CD4-positive, alpha-beta T cell treated with Interleukin-6 at 100 ng/mL for 8 hours (primary cell): ENCODE measurements at places on chromosomes 4 and X.

- DNase-seq: no peak
These were observed 106.6 kb upstream of the ATP6AP2 start for GRCh38 chrX:40474205-40474626.

DNA sequence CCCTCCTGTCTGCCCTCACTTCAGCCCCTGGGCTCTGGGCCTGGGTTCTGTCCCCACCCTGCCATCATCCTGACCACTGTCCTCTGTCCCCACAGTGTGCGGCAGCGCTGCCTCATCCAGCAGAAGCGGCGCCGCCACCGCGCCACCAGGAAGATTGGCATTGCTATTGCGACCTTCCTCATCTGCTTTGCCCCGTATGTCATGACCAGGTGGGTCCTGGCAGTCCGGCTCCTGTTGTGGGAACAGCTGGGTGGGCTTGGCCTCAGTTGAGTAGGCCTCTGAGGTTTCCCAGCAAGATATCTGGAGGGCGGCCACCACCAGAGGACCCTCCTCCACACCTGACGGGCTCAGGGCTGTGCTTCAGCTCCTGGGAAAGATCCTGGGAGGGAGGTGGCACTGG lies 2.2 kb downstream of the GPR78 start:
- no peak for DNase-seq

DNA sequence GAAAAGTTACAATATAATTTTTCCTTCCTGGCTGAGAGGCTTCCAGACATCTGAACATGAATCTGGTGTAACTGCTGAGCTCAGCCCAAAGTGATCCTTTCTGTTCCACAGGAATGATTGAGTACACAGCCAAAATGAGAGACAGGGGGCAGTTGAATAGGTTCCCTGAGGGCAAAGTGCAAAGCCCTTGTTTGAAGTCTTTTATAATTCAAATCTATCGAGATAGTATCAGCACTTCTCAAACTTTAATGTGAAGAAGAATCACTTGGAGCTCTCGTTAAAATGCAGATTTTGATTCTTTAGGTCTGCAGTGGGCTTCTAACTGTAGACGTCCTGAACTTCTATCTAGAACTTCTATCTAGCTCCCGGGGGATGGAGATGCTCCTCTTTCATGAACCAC lies 54.4 kb upstream of the BMP2K start:
- no peak for DNase-seq

DNA sequence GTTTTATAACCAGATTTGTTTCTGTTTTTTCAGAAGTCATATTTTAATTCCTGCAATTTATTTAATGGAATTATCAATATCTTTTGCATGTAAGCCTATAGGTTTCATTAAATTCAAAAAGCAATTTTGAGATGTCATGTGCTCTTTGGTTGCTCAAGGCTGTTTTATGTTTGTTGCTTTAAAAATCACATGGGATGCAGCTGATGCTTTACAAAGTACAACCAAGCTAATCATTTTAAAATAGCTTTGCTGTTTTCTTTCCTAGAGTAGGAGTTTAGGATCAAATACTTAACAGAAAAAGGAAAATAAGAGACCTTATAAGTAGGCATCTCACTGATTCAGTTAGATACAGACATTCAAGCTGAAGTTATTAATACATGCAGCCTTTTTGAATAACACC lies 11.3 kb downstream of the CPEB2 start:
- no peak for DNase-seq

GRCh38 chrX:110276778-110277177 lies 41.1 kb downstream of the AMMECR1 start:
- no peak for DNase-seq

DNA sequence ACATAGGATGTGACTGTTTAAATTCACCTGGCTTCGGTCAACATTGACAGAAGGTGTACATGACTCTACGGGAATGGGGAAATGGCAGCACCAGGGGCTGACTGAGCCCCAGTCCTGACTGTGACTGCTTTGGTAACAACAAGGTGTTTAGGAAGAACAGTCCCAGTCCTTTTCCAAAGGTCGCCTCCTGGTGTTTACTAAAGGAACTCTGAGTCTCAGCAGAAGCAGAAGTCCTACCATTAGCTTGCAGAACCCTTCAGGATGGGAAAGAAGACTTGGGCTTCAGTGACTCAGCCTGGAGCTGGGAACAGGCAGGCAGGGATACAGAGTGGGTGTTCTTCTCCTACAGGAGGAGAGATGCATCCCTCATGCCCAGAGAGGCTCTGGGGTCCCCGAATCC lies 103.3 kb downstream of the MGST2 start:
- DNase-seq: no peak

GRCh38 chr4:53136954-53137353 lies 228.9 kb downstream of the SCFD2 start:
- no peak for DNase-seq

DNA sequence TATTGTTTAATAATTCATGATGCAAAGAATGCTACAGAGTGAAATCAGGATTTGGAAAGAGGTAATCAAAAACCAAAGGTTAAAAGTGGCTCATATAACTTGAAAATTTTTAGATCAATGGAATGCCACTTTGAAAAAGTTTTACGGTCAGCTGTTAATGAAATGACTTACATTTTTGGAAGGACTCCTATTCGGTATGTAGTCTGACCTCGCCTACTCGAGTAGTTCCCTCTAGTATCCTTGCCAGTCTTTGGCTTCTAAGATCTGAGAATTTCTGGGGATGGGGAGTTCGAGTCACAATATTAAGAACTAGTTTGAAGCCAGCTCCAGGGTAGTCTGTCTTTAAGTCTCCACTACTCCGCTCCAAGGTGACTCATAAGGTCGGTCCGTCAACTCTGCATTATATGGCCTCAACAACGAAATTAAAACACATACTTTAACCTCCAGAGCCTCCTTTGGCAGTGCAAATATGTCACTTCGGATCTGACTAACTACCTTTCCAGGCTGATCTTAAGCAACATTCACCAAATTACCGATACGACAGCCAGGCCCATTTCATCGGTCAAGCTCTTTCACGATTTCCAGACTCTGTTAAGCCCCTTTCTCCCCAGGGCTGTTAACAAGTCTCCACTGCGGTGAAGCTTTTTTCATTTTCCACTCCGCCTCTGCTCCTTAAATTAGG lies 733 bp upstream of the NAA15 start:
- DNase-seq: peak; percentile 19

GRCh38 chr4:87862236-87862635 lies 29.5 kb downstream of the MEPE start:
- DNase-seq: no peak

GRCh38 chr4:184189966-184190365 lies 27.7 kb downstream of the ENPP6 start:
- DNase-seq: no peak

- DNase-seq: no peak
These were observed 64.8 kb downstream of the PCDH18 start for GRCh38 chr4:137467537-137467936.

- DNase-seq: no peak
These were observed 3.2 kb upstream of the GRSF1 start for GRCh38 chr4:70842761-70843435.

DNA sequence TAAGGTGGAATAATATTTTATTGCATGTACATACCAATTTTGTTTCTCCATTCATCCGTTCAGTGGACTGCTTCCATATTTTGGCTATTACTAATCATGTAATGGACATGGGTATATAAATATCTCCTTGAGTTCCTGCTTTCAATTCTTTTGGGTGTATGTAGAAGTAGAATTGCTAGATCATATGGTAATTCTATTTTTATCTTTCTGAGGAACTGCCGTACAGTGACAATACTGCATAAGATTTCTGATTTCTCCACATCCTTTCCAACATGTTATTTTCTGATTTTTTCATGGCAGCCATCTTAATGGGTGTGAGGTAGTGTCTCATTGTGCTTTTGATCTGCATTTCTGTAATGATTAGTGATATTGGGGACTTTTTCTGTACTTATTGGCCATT lies 19.2 kb downstream of the ALPK1 start:
- DNase-seq: no peak

DNA sequence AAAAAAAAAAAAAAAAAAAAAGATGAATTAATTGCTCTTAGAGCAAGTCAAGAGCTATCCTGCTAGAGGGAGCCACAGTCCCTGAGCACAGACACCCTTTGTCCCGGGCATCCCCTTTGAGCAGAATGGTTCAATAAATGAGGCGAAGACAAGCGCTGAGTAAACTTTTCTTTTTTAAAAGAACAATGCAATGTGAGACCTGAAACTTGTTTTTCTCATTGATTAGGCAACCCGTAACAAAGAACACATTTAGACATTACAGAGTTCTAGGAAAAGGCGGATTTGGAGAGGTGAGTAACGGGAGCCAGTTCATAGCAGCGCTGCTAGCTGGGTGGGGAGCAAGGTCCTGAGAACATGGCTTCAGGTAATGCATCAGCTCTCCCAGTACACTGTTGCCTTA lies 46.1 kb downstream of the GRK4 start:
- no peak for DNase-seq

GRCh38 chr4:55127053-55127452 lies 1.7 kb upstream of the KDR start:
- no peak for DNase-seq

DNA sequence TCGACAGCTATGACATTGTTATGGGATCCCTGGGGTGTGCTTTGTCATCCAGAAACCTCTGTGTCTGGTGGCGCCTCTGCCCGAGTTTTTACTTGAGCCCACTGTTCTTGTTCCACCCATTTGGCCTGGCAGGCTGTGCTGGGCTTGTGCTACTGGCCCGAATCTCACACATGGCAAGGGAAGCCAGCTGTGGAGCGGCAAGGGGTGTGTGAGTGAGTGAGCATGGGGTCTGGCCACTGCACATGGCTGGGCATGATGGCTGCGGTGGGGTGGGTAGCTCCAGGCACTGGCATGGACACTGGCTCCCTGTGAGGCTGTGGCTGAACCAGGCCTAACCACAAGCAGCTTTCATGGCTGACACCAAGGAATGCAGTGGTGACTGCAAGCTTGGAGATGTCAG lies 89.2 kb downstream of the DACH2 start:
- DNase-seq: no peak

GRCh38 chr4:151031831-151032605 lies 16.9 kb upstream of the LRBA start:
- DNase-seq: no peak

GRCh38 chrX:78378476-78379115 lies 51.2 kb upstream of the CYSLTR1 start:
- no peak for DNase-seq

GRCh38 chr4:2043396-2044118 lies 15.6 kb upstream of the NAT8L start:
- DNase-seq: no peak

GRCh38 chrX:111339212-111339611 lies 68.9 kb upstream of the CAPN6 start:
- DNase-seq: no peak

GRCh38 chr4:54217642-54218495 lies 11.2 kb upstream of the PDGFRA start:
- peak; percentile 53 for DNase-seq

GRCh38 chr4:57631147-57631546 lies 521.0 kb upstream of the IGFBP7 start:
- no peak for DNase-seq

GRCh38 chrX:150143721-150144440 lies 205.6 kb upstream of the EOLA2 start:
- no peak for DNase-seq

GRCh38 chr4:142698552-142698951 lies 147.5 kb downstream of the INPP4B start:
- DNase-seq: no peak

- no peak for DNase-seq
These were observed 21.2 kb upstream of the TAB3 start for GRCh38 chrX:30910124-30910860.

DNA sequence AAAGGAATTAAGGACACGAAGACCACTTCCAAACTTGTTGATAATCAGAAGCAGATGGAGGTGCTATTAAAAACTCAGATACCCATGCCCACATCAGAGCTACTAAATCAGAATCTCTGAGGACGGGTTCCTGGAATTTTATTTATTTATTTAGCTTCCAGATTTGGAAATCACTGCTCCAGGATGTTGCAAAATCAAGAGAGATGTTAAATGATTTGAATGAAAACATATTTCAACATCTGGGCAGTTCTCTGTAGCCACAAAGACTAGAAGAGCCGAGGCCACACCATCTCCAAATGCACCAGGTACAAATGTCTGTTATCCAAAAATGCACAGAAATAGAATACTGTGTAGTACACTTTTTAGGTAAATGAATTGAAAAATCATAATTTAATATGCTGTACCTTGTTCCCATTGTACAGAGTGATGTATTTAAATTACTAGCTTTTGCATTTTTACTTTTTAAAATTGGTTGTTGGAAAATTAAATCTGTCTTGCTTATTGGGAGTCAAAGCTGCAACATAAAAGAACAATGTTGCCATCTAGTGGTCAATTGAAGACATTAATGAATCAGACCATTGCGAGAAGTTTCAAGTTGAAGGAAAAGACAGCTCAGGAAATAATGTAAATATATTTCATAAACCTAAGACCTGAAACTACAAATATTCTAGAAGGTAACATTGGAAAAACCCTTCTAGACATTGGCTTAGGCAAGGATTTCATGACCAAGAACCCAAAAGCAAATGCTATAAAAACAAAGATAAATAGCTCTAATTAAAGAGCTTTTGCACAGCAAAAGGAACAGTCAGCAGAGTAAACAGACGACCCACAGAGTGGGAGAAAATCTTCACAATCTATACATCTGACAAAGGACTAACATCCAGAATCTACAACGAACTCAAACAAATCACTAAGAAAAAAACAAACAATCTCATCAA lies 151.3 kb upstream of the TTC29 start:
- DNase-seq: peak; percentile 29

DNA sequence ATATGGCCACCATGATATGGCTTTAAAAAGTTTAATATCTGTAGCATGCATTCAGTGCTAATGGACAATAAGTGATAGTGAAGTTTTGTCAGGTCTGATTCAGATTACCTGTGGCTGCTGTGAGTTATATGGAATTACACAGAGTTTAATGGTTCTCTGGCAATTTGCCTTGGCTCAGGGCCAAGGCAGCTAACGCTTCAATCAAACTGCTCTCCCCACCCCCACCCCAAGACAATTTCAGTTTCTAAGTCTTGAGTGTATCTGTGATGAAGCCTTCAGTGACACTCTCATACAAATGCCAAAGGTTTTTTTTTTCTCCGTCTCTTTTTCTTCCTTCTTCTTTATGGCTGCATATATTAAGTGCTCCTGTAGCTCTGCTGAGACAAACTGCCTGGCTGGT lies 106.6 kb downstream of the SHROOM4 start:
- DNase-seq: no peak

- DNase-seq: no peak
These were observed 16.1 kb upstream of the CRMP1 start for GRCh38 chr4:5908876-5909427.

GRCh38 chr4:44725166-44725565 lies 1.2 kb downstream of the GNPDA2 start:
- DNase-seq: no peak

GRCh38 chrX:68835468-68835867 lies 6.6 kb downstream of the EFNB1 start:
- no peak for DNase-seq

DNA sequence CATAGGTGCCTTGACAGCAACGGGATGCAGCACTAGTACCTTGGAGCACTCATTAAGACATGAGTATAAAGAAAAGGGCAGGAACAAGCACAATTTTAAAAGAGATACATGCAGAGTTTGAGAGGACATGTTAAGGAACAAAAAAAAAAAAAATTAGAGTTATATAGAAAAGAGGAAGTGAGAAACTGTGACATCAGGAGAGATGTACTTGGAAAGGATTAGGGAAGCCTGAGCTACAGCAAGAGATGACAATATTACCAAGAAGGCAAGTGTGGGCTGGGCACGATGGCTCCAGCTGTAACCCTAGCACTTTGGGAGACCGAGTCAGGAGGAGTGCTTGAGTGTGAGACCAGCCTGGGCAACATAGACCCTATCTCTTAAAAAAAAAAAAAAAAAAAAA lies 37.4 kb downstream of the GPR143 start:
- DNase-seq: no peak

- DNase-seq: no peak
These were observed 5.2 kb downstream of the POU4F2 start for GRCh38 chr4:146643812-146644401.
